NCI-H2227 treated with DMSO at 0.1 percent for 48 hours (cell line): ENCODE measurements at places on chromosomes 7 and 10.

GRCh38 chr7:69510114-69510513 is 88.2 kb upstream of the AUTS2 start:
- no peak for DNase-seq

GRCh38 chr7:155746188-155746587 is 66.1 kb downstream of the SHH start:
- DNase-seq = no peak

DNA sequence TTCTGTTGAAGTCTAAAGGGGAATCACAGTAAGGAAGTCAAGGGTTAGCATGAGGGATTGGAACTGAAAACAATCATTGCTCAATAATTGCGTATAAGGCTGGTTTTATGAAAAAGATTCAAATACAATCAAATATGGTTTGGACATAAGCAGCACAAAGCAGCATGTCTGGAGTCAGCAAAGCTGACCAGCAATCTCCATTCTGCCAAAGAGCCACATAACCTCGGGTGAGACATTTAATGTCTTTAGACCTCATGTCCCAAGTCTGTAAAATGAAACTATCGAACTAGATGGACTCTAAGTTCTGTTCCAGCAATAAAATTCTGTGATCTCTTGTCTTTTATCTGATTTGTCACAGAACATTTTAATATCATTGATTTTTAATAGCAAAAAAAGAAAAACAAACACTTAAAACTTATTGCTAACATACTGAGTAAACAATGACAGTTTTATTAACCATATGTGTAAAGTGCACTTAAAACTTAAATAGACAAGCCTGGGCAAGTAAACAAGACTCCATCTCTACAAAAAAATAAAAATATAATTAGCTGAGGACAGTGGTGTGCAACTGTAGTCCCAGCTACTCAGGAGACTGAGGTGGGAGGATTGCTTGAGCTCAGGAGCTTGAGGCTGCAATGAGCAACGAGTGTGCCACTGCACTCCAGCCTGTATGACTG is 217.0 kb downstream of the MAGI2 start:
- no peak for DNase-seq

DNA sequence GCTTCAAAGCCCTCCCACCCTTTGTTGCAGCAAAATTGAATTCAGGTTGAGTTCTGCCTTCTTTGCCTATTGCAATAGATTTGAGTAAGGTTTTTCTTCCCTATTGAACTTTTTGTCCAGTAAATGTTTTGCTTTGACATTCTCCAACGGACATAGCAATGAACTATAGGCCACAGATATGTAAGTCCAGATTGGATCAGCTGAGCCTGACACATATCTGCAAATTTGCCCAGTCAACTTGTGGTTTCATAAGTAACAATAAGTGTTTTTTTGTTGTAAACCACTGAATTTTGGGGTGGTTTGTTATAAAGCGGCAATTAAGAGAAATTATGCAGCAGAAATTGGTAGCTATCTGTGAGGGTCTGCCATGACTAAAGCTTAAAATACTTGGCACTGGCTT is 332.1 kb upstream of the SORCS1 start:
- DNase-seq = no peak

DNA sequence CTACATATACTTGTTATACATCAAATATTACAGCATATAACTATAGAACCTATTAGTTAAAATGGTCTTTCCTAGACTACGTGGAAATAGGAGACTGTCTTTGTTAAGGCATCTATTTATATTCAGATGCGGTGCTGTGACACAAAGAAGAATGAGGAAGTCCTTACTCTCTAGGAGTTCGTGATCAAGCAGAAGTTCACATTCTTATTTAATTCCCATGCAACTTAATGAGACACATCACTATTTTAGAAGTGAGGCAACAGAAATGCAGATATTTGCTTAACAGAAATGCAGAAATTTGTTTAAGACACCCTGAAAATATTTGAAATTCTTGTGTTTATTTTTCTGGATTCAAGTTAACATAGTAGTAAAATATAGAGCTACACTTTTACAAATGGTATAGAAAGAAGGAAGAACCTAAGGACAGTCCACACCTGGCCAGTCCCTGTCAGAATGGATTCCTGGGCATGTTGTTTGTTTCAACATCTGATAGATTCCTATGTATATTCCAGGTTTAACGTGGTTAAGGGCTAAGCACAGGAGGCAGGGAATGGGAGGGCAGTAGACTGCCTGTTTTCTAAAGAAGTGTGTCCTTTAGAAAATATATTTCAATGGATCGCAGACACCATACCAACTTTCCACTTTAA is 70.6 kb upstream of the NXPH1 start:
- DNase-seq = no peak

GRCh38 chr7:151520419-151521261 is 945 bp upstream of the RHEB start:
- peak; percentile 75 for DNase-seq
